ENCODE measurements at places on chromosomes 7 and 10. TPM values are rescaled to one million over a fixed set of nuclear protein-coding genes. Genes with fewer than 3 reads are reported as not detected.

The OPN4 gene
- polyA plus RNA-seq, result not detected

The MMRN2 gene
- 1.7 TPM for polyA plus RNA-seq

DNA sequence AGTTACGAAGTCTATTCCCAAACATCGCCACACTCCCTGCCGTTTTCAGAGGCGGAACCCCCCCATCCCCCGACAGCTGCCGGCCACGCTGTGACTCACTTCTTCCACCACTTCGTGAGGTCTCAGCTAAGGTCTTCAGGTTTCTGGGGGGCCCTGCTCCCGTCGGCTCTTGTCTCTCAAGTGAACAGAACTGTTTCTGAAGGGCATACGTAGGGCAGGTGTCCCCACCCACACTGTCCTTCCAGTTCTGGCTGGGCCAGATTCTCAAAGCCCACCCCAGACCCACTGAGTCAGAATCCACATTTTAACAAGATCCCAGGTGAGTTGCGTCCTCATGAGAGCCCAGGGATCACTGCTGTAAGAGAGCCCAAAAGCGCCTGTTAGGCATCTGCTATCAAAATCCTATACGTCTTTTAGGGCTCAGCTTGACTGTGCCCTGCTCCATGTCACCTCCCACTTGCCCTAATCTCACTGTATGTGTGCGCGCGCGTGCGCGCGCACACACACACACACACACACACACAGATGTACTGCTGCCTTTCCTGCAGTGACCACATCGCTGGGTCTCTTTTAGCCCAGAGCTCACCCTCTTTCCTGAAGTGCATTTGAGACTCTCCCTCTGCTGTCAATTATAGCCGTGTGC lies 78.8 kb downstream of the PROSER2 start:
- DNase-seq, result no peak

DNA sequence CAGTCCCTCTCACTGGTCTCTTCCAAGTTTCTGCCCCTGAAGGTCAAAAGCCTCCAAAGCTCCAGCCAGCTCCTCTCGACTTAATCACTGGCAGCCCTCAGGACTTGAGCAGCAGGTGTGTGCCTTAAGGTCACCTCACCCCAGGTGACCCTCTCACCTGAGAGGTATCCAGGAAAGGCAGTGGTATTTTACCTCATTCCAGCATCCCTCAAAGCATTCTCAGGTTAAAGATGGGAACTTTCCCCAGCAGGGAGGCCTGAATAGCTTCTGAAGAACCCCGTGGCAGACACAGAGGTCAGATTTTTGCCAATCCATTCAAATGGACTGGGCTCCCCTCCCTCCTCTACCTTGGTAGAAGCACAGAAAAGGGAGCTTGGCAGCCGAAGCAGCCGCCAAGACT lies 148.2 kb downstream of the GFRA1 start:
- DNase-seq, result no peak

- DNase-seq, result no peak
Measured at GRCh38 chr10:103277713-103278536, 987 bp downstream of the INA start.

GRCh38 chr7:99779949-99780348 lies 4.0 kb downstream of the CYP3A4 start:
- DNase-seq, result no peak

DNA sequence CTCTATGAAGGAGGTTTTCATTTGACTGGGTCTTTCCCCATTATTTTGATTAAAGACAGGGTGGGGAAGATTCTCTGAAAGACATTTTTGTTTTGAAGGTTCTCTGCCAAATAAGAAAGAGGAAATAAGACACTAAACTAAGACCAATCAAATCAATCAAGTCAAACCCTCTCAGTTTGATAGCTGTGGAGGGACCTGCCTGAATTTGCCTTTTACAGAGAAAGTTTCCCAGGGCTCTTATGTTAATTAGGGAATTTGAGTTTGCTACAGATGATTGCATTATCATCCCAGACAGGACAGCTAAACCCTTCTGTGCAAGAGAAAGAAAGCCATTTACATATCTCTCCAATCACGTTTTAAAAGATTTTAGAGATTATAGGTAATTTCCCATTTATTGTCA lies 80.0 kb downstream of the CSTF2T start:
- no peak for DNase-seq

The RAPGEF5 gene
- 9.5 TPM for polyA plus RNA-seq

DNA sequence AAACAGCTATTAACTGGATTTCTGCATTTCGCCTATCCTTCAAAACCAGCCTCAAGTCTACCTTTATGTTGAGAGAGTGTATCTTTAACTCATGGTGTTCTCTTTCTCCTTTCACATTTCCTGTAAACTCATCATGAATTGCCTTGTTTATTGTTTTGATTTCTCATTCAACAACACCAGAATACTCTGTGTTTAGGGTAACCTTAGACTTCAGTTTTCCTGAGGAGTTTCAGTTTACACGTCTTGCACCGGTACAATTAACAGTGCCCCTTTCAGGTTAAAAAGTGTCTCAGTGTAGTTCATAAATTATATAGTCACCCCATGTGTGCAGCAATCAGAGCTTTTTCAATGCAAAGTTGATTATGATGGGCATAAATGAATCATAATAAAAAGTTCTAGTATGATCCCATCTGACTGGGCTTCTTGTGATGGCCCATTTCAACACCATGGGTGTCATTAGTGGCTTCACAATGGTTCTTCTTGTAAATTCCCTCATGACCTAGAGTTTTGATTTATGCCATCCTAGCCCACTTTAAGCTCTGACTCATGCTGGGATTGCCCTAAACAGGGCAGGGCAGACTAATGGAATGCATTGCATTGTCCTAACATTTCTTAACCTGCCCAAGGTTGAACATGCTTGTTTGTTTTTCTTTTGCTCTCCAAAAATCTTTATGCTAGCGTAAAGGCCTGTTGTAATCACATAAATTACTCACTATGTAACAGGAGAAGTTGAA lies 22.0 kb downstream of the ITGB8 start:
- DNase-seq, result no peak

DNA sequence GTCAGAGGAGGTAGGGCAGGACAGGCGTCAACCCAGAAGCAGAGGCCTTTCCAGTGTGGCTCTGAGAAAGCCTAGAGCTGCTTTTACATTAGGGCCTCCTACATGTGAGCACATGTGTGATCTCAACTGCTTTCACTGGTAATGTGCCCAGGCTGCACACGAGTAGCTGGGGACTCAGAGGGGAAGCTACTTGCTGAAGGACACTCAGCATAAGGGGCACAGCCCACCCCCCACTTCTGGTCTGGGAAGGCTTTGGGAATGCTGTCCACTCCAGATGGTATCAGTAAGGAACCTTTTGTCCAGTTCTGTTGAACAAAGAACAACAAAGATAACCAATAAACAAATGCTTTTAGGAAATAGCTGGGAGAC lies 18.9 kb downstream of the PRF1 start:
- DNase-seq, result no peak

The PNLIP gene
- polyA plus RNA-seq, result not detected

GRCh38 chr7:84714765-84715164 lies 472.1 kb downstream of the SEMA3D start:
- DNase-seq, result no peak

GRCh38 chr10:91433620-91434019 lies 23.5 kb downstream of the HECTD2 start:
- no peak for DNase-seq

- DNase-seq, result no peak
Measured at GRCh38 chr7:69349291-69349690, 249.0 kb upstream of the AUTS2 start.

DNA sequence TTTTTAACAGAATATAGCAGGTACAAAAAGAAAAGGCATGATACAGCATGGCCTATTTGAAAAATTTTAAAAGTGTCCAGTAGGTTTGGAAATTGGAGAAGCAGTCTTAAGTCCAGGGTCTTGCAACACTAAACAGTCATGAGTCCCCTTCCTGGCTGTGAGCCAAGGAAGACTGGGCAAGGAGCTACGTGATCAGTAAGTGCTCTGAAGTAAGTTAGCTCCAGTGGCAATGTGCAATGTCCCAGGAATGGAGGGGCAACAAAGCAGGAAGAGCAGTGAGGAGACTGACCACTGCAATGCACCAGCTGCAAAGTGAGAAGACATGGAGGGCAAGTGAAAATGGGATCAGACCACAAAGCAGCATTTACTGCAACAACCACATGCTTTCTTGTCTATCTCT lies 72.9 kb upstream of the GRID1 start:
- DNase-seq, result peak; percentile 42

GRCh38 chr10:11595395-11595692 lies 16.1 kb downstream of the USP6NL start:
- no peak for DNase-seq

GRCh38 chr7:131745390-131746248 lies 189.2 kb upstream of the PODXL start:
- peak; percentile 37 for DNase-seq

The AS3MT gene
- 13.6 TPM for polyA plus RNA-seq

DNA sequence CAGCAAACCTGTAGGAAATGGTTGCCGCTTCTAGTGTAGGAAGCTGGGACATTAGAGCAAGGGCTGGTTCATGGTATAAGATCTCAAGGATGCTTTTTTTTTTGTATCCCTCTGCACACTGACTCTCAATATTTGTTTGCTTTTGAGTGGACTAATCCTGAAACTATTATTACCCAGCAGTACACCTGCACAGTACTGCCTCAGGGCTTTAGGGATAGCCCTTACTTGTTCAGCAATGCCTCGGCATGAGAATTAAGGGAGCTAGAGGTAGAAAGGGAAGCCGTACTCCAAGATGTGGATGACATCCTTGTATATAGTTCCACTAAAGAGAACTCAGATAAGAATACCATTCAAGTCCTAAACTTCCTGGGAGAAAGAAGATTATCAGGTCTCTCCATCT lies 70.5 kb downstream of the COPG2 start:
- no peak for DNase-seq

The CCDC6 gene
- 4.7 TPM for polyA plus RNA-seq

DNA sequence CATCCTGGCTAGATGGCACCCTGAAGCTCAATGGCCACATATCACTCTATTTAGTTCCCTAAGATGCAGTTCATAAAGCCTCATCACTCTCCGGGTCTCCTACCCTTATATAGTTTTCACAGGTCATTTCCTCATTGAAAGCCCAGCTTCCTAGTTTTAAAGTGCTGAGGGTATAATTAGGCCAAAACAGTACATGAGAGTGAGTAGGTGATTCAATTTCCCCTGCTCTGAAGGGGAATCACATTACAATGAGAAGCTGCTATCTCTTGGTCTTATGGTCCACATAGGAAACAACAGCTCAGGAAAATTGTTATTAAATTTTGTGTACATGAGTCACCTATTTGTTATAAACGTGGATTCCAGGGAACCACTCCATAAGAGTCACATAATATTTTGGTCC lies 162.0 kb downstream of the SEMA3E start:
- no peak for DNase-seq

The PLAC9 gene
- 3.4 TPM for polyA plus RNA-seq

The VAX1 gene
- not detected for polyA plus RNA-seq

DNA sequence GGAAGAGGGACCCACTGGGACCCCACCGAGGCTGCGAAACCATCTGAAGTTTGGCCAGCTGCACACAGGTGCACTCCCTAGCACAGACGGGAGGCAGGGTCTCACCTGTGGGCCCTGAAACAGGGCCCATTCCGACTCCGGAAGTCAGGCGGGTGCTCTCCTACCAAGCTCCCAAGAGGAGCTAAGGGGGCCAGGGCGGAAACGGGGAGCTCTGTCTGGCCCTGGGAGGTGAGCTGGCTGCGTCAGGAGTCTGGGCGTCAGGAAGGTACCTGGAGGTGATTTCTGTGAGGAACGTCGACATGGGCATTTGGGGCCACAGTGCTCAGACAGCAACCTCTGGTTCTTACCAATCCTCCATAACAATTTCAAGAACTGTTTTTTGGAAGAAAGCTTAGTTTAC lies 411.7 kb downstream of the TCERG1L start:
- DNase-seq, result no peak

GRCh38 chr10:114282526-114282925 lies 43.5 kb downstream of the VWA2 start:
- DNase-seq, result no peak

The STEAP2 gene
- polyA plus RNA-seq, result 2.3 TPM

DNA sequence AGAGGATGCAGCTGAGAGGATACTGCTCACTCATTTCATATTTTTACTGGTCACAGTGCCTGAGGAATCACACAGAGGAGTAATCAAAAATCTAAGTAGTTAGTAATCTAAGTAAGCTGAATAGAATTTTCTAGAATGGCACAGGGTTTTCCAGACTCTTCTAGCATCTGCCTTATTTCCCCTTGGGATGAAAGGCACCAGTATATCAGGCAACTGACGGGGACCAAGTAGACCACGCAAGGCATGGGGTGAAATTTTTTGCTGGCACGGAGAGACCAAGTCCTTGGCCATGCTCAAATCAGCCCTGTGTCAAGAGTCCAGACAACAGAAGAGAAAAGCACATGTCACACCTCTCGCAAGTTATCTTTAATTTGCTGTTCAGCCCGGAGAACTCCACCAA lies 14.2 kb downstream of the NCOA4 start:
- no peak for DNase-seq

DNA sequence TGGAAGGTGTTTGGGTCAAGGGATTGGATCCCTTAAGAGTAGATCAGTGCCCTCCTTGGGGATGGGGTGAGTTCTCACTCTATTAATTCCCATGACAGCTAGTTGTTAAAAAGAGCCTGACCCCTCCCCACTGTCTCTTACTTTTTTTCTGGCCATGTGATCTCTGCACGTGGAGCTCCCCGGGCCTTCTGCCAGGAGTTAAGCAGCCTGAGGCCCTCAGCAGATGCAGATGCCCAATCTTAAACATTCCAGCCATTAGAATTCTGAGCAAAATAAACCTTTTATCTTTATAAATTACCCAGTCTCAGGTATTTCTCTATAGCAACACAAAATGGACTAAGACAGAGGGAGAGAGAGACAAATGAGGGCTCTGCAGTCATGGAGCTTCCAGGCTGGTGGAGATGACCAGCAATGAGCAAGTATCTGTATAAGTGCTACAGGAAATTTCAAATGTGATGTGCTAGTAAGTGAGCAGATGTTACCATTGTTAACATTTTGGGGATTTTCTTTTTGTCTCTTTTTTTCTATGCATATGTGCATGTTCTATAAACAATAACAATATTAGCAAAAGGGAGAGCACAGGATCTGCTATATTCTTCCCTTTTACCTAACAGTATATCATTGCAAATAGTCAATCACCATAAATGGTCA lies 26.7 kb downstream of the PLPP4 start:
- peak; percentile 1 for DNase-seq

The NPM3 gene
- 15.5 TPM for polyA plus RNA-seq

GRCh38 chr7:55965805-55966421 lies 1.5 kb downstream of the NIPSNAP2 start:
- no peak for DNase-seq
